Stimulated activated CD8-positive, alpha-beta memory T cell treated with anti-CD3 and anti-CD28 coated beads, Interleukin-4, amount 100 ng/mL, for 1 hour (primary cell): ENCODE measurements at places on chromosomes 4 and X.

GRCh38 chr4:156575430-156576073 is 396.0 kb downstream of the PDGFC start:
- DNase-seq, result no peak

DNA sequence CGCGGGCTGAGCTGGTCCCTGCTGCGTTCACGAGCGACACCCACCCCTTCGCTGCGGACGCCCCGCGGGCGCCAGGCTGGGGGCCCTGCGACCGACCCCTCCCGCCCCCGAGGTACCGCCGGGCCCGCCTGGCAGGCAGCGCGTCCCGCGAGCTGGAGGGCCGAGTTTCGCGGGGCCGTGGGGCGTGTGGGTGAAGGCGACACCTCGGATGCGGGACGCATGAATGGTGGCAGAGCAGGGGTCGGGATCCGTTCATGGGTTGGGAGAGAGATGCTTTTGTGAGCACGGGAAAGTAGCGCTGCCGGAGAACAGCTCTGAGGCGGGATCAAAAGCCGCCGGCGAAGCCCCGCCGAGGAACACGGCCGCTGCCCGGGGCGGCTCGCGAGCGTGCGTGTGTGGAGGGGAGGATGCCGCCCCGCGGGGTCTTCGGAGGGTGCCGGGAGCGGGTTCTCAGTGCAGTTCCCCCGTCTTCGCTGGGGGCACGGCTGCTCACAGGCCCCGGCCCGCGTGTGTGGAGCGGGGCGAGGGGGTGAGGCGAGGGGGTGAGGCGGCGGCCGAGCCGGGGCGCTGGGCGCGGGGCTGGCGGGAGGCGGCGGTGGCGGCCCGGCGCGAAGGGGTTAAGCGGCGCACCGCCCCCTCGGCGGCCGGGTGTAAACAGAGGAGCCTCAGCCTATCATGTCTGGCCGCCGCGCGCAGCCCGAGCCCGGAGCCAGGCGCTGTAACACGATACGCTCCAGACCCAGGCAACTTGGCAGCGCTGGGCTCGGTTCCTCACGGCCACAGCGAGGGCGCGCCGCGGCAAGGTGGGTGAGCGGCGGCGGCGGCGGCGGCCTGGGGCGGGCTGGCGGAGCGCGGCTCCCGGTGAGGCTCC is 205.3 kb downstream of the TENM3 start:
- DNase-seq, result no peak

DNA sequence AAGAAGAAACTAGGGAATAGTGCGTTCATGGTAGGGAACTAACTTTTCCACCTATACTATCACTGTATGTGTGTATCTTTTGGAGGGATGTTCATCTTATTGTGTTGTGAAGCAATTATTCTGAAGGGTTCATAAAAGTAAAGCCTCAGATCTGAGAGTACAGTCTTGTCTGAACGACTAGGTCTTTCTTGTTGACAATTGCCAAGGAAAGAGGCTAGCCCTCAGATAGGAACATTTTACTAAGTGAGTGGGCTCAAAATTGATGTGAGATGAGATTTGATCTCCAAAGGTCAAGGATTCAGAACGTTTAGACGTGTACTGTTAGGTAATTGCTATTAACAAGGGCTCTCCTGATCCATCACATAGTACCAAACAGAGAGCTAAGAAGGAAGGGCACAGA is 15.2 kb upstream of the CNOT6L start:
- no peak for DNase-seq

DNA sequence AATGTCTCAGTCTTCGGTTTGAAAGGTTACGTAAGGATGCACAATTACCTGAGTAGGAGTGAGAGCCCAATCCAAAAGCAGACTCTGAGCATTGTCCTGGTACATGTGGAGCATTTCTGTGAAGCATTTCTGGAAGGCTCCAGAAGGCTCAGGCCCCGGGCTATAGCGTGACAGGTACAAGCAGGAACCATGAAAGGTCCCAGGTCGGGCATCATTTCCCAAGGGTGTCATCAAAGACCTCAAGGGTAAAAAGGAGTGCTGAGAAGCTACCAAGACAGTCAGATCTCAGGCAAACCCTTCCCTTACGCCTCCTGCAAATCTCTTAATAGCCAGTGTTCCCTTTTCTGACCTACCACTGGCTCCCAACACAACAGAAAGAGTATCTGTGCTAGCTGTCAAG is 30.8 kb downstream of the GPC4 start:
- no peak for DNase-seq

- DNase-seq, result no peak
Measured at GRCh38 chr4:168474660-168475320, 5.5 kb downstream of the DDX60L start.

DNA sequence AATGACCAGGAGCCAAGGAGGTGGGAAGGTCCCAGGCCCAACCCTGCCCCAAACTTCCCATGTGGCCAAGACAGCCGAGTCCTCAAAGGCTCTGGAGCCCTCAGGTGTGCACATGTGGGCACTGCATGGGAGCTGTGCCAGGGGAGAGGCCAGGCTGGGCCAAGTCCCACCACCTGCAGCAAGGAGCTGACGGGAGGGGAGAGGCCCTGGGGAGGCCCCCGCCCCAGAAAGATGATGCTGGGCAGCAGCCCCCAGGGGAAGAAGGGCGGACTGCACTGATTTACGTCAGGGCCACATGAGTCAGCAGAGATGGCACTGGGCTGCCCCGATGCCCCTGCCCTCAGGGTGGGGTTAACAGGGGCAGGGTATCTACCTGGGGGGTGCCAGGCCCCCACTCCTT is 1.4 kb downstream of the L1CAM start:
- DNase-seq, result no peak

GRCh38 chr4:3239998-3240920 is 8.7 kb upstream of the MSANTD1 start:
- no peak for DNase-seq

DNA sequence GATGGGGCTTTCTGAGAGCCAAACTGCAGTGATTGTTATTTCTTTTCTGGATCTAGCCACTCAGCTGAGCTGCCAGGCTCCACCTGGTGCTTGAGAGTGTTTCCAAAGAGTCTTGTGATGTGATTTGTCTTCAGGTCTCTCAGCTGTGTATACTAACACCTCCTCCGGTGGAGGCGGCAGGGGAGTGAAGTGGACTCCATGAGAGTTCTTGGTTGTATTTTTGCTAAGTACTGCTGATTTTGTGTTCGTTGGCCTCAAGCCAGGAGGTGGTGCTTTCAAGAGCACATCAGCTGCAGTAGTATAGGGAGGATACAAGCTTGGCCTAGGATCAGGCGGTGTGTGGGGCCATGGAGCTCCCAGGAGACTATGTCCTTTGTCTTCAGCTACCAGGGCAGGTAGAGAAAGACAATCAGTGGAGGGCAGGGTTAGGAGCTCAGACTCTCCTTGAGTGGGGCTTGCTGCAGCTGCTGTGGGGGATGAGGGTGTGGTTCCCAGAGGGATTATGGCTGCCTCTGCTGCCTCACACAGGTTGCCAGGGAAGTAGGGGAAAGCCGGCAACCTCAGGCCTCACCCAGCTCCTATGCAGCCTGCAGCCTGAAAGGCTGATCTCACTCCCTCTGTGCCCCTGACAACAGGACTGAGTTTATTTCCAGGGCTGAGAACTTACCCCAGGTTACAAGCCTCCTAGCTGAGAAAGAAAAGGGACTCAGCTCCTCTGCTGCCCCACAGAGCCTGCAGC is 62.4 kb downstream of the NPFFR2 start:
- DNase-seq, result no peak

GRCh38 chr4:177271915-177272766 is 37.5 kb upstream of the NEIL3 start:
- no peak for DNase-seq

GRCh38 chr4:70405765-70406164 is 8.0 kb downstream of the OPRPN start:
- no peak for DNase-seq

GRCh38 chr4:84258905-84259830 is 239.9 kb downstream of the NKX6-1 start:
- DNase-seq, result no peak

GRCh38 chr4:88619971-88620370 is 27.7 kb downstream of the HERC3 start:
- DNase-seq, result no peak

- DNase-seq, result no peak
Measured at GRCh38 chrX:77510007-77510406, 62.8 kb downstream of the FGF16 start.

GRCh38 chr4:94175553-94176261 is 32.0 kb upstream of the SMARCAD1 start:
- no peak for DNase-seq

DNA sequence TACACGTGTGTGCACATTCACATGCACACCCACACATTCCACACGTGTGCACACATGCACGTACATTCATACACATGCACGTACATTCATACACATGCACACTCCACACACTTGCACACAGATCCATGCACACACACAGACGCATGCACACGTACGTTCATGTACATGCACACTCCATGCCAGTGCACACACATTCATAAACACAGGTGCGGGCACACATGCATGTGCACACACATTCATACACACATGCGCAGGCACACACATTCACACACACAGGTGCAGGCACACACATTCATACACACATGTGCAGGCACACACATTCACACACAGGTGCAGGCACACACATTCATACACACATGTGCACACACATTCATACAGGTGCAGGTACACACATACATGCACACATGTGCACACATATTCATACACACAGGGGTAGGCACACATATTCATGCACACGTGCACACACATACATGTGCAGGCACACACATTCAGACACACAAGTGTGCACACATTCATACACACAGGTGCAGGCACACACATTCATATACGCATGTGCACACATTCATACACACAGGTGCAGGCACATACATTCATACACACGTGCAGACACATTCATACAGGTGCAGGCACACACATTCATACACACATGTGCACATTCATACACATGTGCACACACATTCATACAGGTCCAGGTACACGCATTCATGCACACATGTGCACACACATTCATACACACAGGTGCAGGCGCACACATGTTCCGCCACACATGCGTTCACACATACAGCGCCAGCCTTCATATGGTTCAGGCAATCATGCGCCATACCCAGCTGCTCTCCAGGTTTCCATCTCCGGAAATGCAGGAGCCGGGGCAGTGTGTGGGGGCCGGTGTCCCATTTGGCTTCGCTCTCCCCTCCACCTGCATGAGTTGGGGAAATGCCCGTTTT is 124.8 kb downstream of the HMX1 start:
- DNase-seq, result no peak

DNA sequence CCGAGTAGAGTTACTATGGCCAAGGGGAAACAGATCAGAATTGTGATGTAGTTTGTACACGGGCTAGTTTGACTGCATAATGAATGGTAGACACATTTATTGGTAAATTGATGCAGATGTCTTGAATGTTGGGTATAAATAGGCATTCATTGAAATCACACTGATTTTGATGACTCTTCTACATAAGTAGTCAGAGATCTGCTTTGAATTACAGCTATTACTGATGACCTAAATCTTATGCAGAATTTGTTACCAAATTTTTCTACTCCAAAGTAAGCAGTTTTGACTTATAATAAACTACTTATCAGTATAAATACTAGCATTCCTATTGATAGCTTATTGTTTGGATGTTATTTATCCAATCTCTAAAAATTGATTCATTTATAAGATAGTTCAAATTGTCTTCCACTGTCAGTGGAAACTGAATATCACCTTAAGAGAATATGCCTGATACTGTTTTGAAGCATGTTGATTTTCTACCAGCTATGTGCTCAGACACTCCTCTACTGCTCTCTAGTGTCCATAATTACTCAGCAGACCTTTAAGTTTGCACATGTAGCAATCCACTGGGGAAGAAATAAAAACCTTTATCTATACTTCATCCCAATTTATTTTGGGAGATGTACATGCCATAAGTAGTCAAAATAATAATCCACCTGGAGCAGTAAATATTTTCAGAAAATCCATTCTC is 120.3 kb downstream of the RASL11B start:
- no peak for DNase-seq

GRCh38 chr4:185332575-185333464 is 62.9 kb downstream of the LRP2BP start:
- no peak for DNase-seq

DNA sequence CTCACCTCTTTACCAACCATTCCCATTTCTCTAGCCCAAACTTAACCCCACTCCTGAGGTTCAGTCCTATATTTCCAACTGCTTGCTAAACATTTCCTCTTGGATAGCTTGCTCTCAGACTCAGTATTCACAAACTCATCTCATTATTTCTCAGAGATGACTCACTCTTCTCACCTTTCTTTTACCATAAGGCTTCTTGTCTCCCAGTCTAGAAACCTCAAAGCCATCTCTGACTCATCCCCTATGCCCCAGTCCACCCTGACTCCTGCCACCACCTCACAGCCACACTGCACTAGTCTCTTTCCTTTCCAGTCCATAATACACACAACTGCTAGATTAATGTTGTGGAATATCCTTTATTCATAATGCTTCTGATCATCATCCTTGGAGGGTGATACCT is 4.8 kb downstream of the FRMPD3 start:
- no peak for DNase-seq

DNA sequence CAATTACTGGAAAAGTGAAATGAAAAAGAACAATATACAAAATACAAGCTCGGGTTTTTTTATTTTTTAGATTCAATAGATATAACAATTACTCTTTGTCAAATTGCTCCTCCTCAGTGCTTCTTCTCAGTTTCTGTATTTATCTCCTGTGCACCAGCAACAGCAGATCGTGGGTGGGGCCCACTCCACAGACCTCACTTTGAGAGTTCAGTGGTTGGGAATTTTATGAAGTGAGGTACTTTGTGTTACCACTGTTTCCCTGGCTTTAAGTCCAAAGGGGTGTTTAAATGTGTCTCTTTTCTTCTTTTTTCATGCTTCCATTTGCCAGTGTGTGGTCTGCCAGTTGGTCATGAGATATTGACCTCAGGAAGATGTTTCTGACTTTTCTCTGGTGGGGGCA is 54.4 kb downstream of the KIT start:
- DNase-seq, result no peak

DNA sequence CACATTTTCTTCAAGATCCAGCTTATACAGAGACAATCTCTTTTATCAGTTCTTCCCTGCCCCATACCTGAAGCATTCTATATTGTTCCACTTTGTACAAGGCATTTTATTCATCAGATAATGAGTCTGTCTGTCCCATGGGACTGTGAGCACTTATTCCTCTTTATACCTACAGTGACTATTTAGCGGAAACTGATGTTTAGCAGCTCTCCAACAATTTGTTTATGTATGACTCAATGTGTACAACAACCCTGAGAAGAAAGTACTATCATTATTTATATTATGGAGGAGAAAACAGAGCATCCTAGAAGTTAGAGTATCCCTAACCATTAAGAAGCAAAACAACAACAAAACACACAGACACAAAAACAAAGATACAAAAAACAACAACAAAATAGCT is 306.5 kb downstream of the PRDM5 start:
- DNase-seq, result no peak

GRCh38 chrX:152070144-152070543 is 68.2 kb downstream of the MAGEA10 start:
- DNase-seq, result no peak

- DNase-seq, result no peak
Measured at GRCh38 chrX:70262952-70263567, 3.1 kb upstream of the P2RY4 start.

GRCh38 chr4:25770847-25771246 is 91.9 kb downstream of the SEL1L3 start:
- no peak for DNase-seq

- no peak for DNase-seq
Measured at GRCh38 chr4:43394976-43395375, 502.5 kb downstream of the GRXCR1 start.

- DNase-seq, result no peak
Measured at GRCh38 chrX:102712981-102713625, 855 bp downstream of the GPRASP2 start.
